Cerebellar nuclear complex (tissue), 1 donor: ENCODE measurements at places on chromosomes 2 and 18.

DNA sequence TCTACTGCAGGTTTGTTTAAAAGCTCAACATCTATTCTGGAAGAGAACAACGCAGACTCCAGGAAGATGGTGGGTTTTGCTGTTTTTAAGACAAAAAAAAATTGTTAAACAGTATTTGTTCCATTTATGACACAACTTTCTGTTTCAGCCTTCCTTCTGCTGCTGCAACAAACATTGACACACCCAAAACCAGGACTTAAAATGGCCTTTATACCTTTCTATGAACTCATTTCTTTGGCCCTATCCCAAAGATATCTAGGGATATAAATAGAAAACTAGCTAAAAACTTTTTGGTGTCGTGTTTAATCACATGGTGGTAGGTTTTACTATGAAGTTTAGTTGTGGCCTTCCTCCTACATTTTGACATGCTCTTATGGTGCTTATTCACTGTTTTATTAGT lies 964 bp upstream of the GALNT3 start:
- DNase-seq, result no peak

DNA sequence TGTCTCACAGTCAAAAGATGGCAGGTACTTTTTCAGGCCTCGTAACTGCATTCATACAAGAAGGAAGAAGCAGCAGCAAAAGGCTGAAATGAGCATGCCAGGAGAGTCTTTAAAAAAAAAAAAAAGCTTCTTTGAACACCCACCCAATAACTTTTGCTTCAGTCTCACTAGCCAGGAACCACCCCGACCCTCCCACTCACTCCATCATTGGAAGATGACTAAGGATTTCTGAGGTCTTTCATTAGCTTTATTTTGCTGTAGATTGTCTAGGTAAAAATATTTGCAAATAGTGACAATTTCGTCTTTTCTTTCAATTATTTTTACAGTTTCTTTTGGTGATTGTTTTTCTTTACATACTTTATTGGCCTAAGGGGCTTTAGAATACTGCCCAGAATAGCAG lies 37.9 kb downstream of the RBBP8 start:
- no peak for DNase-seq

GRCh38 chr2:46489423-46490174 lies 10.2 kb downstream of the TMEM247 start:
- no peak for DNase-seq

DNA sequence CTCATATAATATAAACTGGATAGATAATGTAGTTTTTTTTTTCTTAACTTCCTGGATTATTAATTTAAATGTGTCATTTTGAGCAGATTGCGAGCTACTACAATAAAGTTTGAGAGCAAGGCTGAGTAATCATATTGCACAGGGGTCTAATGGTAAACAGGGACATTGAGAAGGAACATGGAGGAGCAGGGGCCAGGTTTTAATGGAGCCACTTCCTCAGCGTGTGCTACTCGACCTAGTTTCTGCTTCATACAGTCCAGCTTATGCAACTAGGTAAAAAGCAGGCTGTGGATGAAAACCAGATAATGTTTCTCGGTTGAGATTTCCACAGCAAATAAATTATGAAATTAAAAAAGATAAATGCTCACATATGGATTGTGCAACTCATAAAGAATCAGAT lies 1915.7 kb upstream of the CELF4 start:
- no peak for DNase-seq

DNA sequence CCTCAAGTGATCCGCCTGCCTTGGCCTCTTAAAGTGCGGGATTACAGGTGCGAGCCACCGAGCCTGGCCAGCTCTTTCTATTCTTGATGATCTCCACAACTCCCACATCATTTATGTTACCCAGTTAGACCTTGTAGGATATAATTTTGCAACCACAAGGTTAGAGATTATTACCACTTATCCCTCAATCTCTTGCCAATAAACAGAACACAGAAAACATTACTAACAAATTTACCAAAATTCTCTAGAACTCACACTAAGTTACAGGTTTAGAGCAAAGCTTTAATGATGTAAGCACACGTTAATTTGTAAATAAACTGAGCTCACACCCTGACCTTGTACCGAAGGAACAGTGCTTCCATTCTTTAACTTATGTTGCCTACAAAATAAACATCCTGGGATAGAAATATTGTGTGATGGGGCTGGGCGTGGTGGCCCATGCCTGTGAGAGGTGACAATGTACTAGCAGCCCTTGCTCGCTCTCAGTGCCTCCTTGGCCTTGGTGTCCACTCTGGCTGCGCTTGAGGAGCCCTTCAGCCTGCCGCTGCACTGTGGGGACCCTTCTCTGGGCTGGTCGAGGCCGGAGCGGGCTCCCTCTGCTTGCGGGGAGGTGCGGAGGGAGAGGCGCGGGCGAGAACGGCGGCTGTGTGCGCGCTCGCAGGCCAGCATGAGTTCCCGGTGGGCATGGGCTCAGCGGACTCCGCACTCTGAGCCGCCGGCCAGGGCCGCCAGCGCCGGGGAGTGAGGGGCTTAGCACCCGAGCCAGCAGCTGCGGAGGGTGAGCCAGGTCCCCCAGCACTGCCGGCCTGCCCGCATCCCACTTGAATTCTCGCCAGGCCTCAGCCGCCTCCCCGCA lies 42.1 kb upstream of the ITSN2 start:
- no peak for DNase-seq

GRCh38 chr18:6835345-6835744 lies 105.8 kb downstream of the ARHGAP28 start:
- DNase-seq, result no peak

- DNase-seq, result no peak
These were observed 994.1 kb upstream of the ACVR2A start for GRCh38 chr2:146850746-146851145.

- no peak for DNase-seq
These were observed 2026.1 kb upstream of the CELF4 start for GRCh38 chr18:39591649-39592048.

GRCh38 chr2:1484131-1484884 lies 71.0 kb downstream of the TPO start:
- no peak for DNase-seq

GRCh38 chr2:77977471-77978063 lies 455.4 kb upstream of the LRRTM4 start:
- no peak for DNase-seq

GRCh38 chr2:128399256-128399655 lies 80.6 kb upstream of the HS6ST1 start:
- DNase-seq, result no peak

DNA sequence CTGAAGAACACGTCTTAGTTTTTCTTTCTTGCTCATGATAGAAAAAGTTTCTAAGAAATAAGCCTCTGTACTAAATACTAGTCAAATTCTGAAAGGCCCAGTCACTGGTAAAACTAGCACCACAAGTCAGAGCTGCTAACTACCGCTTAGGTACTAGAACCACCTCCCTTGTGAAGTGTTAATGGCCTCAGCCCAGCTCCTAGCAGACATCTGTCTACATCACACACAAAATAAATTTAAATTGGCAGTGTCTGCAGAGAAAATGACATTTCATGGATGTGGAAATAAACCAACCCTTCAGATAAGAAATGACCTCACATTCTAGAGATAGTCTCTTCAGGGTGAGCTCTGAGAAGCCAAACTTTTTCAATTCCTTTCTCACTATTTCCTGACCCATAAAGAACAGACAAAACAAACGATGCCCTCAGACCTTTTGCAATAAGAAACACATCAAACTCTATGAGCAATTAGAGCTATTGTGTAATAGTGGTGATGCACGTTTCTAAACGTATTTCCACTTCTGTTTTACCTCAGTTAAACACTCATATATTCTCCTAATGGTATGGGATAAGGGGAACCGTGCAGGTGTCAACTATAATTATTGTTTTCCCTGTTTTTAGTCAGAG lies 70.3 kb upstream of the DSG1 start:
- DNase-seq, result no peak

- DNase-seq, result no peak
These were observed 145.5 kb upstream of the CTAGE1 start for GRCh38 chr18:22563164-22563583.

GRCh38 chr2:188675391-188676009 lies 298.7 kb upstream of the COL3A1 start:
- DNase-seq, result no peak

GRCh38 chr2:148726228-148726627 lies 81.7 kb downstream of the EPC2 start:
- DNase-seq, result no peak

GRCh38 chr2:11236335-11236734 lies 81.1 kb downstream of the SLC66A3 start:
- DNase-seq, result no peak

- DNase-seq, result no peak
These were observed 22.2 kb downstream of the HK2 start for GRCh38 chr2:74856004-74856578.

DNA sequence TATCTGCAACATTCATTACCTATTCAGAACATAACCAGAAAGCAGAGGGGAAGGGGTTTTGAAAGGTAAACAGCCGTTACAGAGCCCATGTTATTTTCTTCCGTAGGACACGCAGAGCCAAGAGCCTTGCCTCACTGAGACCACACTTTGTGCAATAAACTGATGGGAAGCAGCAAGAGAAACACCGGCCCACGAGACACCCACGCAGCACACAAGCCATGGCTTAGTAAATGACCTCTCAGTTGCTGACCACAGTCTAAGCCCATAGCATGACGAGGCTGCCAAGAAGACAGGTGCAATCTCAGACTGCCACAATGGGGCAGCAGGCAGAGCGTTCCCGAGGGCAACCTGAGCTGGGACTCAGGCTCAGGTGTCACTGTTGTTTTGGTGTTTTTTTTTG lies 59.6 kb downstream of the CABYR start:
- no peak for DNase-seq

- no peak for DNase-seq
These were observed 153.4 kb downstream of the TNS1 start for GRCh38 chr2:217849154-217849975.

DNA sequence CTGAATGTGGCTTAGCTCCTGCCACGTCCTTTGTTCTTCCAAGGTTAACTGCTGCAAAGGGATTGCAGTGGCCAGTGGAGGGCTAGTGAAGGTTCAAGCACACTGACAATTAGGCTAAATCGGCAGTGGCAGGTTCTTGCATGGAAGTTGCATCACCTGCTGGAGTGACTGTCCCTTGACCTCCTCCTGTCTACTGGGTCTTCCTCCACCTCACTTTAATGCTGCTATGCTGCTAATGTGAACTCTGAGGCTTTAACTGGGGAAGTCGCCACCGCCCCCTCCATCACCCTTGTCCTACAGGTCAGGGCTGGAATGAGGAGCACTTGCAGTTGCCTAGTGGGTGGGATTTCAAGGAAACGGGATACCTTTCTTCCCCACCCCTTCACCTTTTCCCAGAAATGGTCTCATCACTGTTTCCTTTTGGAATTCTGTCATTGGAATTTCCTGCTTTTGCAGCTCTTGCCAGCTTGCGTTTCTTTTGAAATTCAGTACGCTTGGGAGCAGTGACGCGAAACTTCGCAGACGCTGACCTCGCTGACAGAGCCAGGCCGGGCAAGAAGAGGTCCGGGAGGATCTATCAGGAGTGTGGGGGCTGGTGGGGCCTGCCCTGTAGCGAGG lies 150.3 kb downstream of the SH3RF3 start:
- no peak for DNase-seq

- DNase-seq, result no peak
These were observed 178.7 kb downstream of the SRBD1 start for GRCh38 chr2:45432406-45432805.

GRCh38 chr2:210954386-210954907 lies 398.0 kb downstream of the CPS1 start:
- DNase-seq, result no peak

GRCh38 chr2:200302940-200303727 lies 3.4 kb upstream of the SPATS2L start:
- no peak for DNase-seq

DNA sequence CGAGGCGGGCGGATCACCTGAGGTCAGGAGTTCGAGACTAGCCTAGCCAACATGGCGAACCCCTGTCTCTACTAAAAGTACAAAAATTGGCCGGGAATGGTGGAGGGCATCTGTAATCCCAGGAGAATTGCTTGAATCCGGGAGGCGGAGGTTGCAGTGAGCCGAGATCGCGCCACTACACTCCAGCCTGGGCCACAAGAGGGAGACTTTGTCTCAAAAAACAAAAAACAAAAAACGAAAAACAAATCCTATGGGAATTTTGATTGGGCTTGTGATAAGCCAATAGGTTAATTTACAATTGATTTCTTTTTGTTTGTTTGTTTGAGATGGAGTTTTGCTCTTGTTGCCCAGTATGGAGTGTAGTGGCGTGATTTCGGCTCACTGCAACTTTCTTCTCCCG lies 24.2 kb upstream of the TOGARAM2 start:
- DNase-seq, result no peak

- peak; percentile 30 for DNase-seq
These were observed 141.8 kb downstream of the MEIS1 start for GRCh38 chr2:66576561-66577320.

DNA sequence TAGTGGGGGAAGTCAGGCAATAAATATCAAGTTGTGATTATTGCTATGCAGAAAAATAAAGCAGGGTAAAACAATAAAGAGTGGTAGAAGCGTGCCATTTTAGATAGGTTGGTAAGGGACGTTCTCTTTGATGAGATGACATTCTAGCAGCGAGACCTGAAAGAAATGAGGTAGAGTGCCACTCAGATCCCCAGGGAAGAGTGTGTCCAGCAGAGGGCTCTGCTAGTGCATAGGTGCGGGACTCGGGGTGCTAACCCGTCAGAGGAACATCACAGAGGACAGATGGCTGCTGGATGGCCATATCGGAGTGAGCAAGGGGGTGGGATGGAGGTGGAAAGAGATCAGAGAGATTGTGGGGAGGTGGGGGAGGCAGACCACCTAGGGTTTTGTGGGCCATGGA lies 16.3 kb upstream of the GTF2A1L start:
- no peak for DNase-seq

DNA sequence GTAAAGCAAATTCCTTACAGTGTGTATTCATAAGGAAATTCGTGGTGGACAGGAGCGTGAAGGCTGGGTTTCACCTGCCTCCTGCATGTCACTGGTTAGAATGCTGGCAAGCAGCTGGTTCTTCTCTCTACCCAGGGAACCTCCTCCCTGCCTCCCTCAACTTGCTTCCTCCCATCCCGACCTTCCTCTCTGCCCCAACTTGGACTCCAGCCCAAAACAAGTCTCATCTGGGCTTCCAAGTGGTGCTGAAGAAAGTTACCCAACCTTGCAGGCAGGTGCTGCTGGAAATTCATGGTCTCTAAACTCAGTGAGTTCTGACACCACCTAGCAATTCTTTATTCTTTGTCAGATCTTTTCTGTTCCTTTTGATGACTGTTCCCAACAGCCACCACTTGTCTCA lies 184.5 kb downstream of the BCL2 start:
- DNase-seq, result no peak

DNA sequence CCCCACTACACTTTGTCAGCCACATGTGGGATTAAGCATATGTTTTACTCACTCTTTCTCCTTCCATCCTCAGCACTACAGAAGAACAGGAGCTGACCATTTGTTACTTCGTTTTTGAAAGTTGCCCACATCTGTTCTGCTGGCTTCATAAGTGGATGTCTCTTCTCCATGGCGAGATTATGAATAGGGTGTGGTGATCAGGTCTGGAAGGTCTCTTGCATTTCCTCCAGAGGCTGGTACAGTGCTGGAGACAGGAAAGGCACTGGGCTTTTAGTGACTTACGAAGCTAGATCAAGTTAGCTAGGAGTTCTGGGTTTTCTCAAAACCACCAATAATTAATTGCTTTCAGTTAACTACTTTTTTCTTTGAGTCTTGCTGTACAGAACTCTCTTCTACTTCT lies 136.5 kb downstream of the AQP4 start:
- no peak for DNase-seq
